ENCODE measurements at places on chromosomes 5 and 9. TPM values are rescaled to one million over a fixed set of nuclear protein-coding genes. Genes with fewer than 3 reads are reported as not detected.

Gene TNFSF8
- total RNA-seq: not detected

Gene MAP1B
- total RNA-seq: 45.2 TPM

Gene PNPLA7
- 0.63 TPM for total RNA-seq

Gene SLC46A2
- total RNA-seq: not detected

Gene SLC34A3
- total RNA-seq: 0.07 TPM

Gene LMNB1
- total RNA-seq: 58.3 TPM

Gene CDH18
- not detected for total RNA-seq

Gene TPPP
- 5.3 TPM for total RNA-seq

Gene NEUROG1
- total RNA-seq: not detected

Gene TMEM232
- total RNA-seq: 0.24 TPM

Gene CNTNAP3B
- 19.2 TPM for total RNA-seq

Gene AHRR
- 3.5 TPM for total RNA-seq

Gene PCDHA12
- total RNA-seq: 2.7 TPM

Gene LTC4S
- 0.26 TPM for total RNA-seq

Gene CARTPT
- total RNA-seq: not detected

Gene DAPK1
- 20.1 TPM for total RNA-seq

Gene GHR
- total RNA-seq: not detected

Gene RFESD
- total RNA-seq: 3.3 TPM

Gene ZNF608
- 0.40 TPM for total RNA-seq

Gene F2RL1
- total RNA-seq: 254 TPM

Gene ACOT12
- total RNA-seq: not detected

Gene FAXDC2
- 0.07 TPM for total RNA-seq

Gene WDR5
- total RNA-seq: 67.9 TPM

Gene TENT4A
- 22.3 TPM for total RNA-seq

Gene PLEKHG4B
- 0.56 TPM for total RNA-seq

Gene ACTBL2
- 0.05 TPM for total RNA-seq

Gene NMUR2
- total RNA-seq: 0.06 TPM

Gene PPIC
- 16.4 TPM for total RNA-seq

Gene PAPPA
- 32.0 TPM for total RNA-seq

Gene AOPEP
- 220 TPM for total RNA-seq

Gene FGF18
- total RNA-seq: 0.44 TPM

Gene PTGER4
- total RNA-seq: 0.89 TPM

All from A549 treated with DMSO at 1 μM for 4 hours (cell line).